ENCODE measurements at places on chromosomes 2 and 18. TPM values are rescaled to one million over a fixed set of nuclear protein-coding genes. Genes with fewer than 3 reads are reported as not detected.

LYPD6 gene
- 3.0 TPM for total RNA-seq

BCL2 gene
- total RNA-seq, result 1.3 TPM

- no peak for DNase-seq
These were observed 32.0 kb upstream of the CDK5R2 start for GRCh38 chr2:218927422-218927821.

- no peak for DNase-seq
These were observed 111.9 kb downstream of the PDCL3 start for GRCh38 chr2:100674666-100675065.

IWS1 gene
- total RNA-seq, result 66.2 TPM

- DNase-seq, result peak; percentile 71
These were observed 42.3 kb downstream of the FAM124B start for GRCh38 chr2:224359569-224359968.

DNA sequence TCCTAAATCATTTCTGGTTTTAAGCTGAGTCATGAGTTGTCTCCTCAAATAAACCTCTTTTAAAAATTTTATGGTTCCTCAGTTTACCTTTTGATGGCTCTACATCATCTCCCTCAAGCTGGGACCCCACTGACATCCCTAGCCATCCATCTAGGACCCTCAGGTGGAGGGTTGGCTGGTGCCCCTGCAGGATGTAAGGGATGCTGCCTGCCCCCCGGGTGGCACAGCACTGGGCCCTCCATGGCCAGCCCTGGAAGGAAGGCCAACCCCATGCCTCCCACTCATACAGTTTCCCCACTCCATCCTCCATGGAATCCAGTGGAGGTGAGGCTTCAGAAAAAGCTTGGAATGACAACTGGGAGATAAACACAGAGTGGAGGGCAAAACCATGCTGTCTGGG lies 17.2 kb upstream of the GPC1 start:
- DNase-seq, result no peak

- no peak for DNase-seq
These were observed 158.8 kb upstream of the ZEB2 start for GRCh38 chr2:144678736-144679135.

TGFA gene
- total RNA-seq, result 3.3 TPM

PFN4 gene
- not detected for total RNA-seq

CAVIN2 gene
- not detected for total RNA-seq

DNA sequence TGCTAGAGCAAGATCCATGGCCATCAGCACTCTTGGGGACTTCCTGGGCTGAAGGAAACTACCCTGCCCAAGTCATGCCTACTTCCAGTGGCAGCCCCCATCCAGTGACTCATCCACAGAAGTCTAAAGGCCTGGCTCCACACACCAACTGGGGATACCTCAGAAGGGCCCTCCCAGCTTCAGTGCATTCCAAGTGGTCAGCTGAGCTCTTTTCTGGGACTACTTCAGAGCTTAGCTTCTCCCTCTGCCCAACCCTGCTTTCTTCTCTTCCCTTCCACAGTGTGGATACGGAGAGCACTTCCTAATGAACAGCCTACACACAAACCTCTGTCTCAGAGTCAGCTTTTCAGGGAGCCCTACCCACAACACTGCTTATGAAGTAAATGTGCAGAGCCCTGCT lies 66.5 kb downstream of the CLHC1 start:
- DNase-seq, result no peak

DNA sequence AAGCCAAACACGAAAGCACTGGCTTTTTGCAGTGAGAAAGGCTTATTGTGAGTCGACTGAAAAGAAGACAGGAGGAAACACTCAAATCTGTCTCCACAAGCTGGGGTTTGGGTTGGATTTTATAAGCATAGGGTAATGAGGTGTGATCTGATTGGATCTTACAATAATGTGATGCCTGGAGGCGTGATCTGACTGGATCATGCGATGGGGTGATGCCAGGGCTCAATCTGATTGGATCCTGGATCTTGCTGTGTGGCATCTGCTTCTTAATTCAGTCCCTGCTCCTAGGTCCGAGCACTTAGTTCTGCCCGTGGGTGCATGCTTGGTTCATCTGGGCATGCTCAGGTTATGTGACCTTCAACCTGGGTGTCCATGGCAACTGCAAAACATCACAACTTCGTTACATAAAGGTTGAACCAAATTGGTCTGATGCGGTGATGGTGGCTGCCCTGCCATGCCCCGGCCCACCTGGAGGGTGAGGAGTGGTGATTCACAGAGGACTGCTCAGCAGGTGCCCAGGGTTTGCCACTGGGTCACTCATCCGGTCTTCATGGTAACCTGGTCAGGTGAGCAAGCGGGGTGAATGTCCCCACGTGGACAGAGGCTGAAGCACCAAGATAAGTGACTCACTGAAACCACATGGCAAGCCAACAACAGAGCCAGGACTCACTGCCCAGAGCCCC lies 111.0 kb downstream of the KCNF1 start:
- no peak for DNase-seq

DNA sequence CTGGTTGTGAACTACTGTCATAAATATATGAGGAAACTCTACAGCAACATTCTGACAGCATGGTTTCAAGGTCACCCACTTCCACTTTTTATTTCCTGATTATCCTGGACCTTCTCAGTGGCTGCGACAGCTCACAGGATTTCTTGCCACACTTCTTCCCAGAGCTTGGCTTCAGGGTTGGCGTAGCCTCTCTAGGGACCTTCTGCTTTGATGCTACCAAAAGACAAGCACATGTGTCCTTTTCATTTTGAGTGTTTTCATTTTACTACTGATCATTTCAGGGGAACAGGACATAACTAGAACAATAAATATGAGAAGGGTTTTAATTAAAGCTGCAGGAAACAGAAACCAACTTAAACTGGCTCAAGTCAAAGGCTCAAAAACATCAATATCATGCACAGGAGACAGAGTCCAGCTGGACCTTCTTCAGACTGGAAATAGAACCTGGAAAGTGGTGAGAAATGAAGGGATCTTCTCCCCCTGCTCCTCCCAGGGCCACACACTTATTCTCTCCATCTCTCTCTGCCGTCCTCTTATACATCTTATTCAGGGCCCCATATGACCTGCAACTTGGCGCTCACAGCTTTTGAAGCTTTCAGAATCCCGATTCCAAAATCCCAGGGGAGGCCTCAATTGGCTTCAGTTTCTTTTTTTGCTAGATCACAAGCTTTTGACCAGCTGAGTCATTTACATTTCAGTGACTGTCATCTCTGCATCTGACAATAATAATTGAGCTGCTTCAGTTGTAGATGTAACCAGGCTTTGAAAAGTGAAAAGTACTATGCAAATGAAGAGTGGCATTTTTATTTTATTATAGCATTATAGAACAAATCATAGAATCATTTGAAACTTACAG lies 9.7 kb downstream of the VIT start:
- no peak for DNase-seq

- DNase-seq, result peak; percentile 40
These were observed 8.7 kb upstream of the SERPINB13 start for GRCh38 chr18:63578357-63578958.

OTOF gene
- 0.15 TPM for total RNA-seq

RAX gene
- total RNA-seq, result 0.37 TPM
